ENCODE measurements at places on chromosomes 4 and X.

DNA sequence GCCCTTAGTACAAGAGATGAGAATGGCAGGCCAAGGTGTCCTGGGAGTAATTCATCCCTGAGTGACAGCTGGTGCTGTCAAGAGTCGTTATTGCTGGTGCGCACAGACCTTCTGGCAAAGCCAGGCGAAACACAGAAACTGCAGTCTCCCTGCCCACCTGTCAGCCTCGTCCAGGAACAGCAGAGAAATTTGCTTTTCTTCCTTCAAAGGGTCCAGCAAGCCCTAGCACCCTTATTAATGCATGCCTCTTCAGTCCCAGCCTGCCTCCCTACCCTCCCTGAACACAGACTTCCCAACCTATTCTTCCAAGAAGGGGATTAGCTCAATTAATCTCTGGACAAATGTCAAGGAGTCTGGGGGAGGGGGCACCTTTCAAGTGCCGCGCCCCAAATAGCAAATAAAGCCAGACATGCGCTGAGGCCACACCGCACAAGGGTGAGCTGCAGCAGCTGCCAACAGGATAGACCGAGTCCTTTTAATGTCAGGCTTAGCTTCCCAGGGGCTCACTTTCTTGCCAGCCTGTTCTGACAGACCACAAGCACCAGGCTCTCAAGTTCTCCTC, 250.7 kb upstream of the RASGEF1B start:
- DNase-seq: no peak

DNA sequence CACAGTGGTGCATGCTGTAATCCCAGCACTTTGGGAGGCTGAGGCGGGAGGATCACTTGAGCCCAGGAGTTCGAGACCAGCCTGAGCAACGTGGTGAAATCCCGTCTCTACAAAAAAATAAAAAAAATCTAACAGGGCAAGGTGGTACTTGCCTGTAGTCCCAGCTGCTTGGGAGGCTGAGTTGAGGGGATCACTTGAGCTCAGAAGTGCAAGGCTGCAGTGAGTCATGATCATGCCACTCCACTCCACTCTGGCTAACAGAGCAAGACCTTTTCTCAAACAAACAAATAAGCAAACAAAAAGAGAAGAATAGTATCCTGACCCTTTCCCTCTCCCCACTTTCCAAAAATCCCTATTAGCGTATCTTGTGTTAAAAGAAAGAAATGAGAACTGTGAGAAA, 52.7 kb downstream of the NPY1R start:
- DNase-seq: no peak

DNA sequence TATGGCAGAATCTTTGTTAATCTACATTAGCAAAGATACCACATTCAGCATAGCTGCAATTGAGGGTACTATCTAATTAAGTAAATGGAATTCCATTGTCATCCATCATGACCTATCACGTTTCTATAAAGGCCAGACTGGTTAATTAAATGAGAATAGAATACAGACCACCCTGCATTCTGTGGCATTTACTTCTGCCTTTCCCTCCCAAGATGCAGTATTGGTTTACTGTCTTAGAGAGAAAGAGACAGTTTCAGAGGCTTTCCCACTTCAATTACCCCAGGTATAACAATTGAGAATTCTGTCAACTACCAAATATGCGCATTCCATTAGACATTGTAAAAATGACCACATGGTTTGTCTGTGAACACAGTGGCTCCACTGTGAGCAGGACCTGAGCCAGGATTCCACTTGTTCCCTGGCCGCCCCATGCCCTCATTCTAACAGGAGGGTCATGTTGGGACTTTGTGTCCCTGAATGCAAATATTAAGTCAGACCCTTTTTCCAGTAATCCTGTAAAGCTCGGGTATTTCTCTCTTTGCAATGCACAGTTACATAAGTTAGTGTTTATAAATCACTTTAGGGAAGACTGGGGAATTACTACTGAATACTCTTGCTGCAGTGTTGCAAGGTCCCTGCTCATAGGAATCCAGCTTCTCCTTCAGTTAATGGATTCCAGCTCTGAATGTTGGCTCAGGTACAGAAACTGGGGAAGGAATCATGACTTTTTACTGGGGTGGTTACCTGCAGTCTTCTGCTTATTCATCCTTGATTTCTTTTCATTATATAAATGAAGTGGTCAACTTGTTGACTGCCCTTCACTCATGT, 261.0 kb downstream of the PDGFC start:
- no peak for DNase-seq

- no peak for DNase-seq
Observed at GRCh38 chr4:152663203-152664066, 16.4 kb downstream of the TMEM154 start.

DNA sequence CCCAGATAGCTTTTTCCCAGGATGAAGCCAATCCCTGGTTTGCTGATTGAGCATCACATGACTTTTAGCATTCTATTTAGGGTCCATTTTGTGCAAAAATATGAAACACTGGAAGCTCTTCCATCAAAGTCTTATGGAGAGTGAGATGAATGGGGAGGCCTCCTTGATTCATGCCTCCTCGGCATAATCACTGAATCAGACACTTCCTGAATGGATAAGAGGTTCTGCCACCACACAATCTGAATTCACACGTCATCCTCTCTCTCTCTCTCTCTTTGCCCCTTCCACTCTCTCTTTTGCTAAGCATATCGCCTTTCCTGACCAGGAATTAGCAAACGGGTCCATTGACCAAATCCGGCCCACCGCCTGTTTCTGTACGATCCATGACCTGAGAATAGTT, 68.7 kb downstream of the CRMP1 start:
- no peak for DNase-seq

- DNase-seq: no peak
Observed at GRCh38 chr4:145822181-145822580, 116.4 kb downstream of the ZNF827 start.

DNA sequence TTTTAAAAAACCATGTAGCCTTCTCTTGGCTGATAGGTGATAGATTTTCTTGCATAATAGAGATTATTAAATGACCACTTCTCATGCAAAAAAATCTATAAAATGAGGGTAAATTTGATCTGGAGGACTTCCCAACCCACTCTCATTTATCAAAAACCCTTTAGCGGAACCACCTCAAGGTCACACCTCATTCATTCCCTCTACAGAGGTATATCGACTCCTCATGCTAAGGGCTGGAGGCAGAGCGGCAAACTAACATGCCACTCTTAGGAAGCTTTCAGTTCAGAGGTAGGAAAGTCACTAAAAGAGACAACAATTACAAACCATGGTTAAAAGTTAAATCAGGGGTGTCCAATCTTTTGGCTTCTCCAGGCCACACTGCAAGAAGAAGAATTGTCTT, 90.0 kb downstream of the COX7B2 start:
- DNase-seq: no peak

- no peak for DNase-seq
Observed at GRCh38 chr4:180058691-180059215, 2184.4 kb upstream of the TENM3 start.

- DNase-seq: no peak
Observed at GRCh38 chr4:123870216-123870876, 473.8 kb downstream of the SPRY1 start.

DNA sequence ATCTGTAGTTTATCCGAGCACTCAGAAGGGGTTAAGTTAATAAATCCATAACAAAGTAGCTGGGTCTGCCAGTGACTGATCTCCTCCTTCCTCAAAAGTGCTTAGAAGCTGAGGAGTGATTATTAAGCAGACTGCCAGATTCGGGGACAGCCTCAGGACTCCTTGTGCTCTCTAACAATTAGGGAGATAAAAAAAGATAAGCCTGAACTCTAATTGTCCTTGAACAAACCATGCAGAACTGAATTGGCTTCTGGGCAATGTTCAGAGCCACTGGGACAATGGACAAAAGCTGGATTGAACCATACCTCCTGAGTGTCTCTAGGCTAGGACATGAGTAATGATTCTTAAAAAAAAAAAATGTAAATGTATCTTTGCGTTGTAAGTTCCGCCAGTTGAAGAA, 22.7 kb upstream of the GRPR start:
- no peak for DNase-seq

DNA sequence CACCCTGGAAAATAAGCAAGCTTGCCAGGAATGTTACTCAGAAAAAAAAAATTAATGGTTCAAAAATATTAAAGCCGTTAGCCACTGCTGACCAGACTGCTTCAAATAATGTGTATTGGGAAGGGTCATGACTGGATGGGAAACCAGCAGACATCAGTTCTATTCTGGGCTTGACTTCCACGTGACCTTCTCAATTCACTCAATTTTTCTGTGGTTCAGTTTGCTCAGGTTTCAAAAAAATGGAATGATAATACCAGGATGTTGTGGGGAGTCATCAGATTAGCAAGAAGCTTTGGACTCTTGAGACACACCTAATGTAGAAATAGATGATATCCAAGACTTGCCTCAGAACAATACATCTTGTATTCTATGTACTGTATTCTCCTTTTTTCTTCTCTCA, 541.9 kb upstream of the BOD1L1 start:
- no peak for DNase-seq

GRCh38 chr4:69322055-69322454, 41.8 kb downstream of the UGT2B28 start:
- DNase-seq: no peak

- no peak for DNase-seq
Observed at GRCh38 chrX:133213117-133213516, 5.0 kb downstream of the TFDP3 start.
